Amygdala (tissue), 56 donors: ENCODE measurements at places on chromosomes 6 and 20.

DNA sequence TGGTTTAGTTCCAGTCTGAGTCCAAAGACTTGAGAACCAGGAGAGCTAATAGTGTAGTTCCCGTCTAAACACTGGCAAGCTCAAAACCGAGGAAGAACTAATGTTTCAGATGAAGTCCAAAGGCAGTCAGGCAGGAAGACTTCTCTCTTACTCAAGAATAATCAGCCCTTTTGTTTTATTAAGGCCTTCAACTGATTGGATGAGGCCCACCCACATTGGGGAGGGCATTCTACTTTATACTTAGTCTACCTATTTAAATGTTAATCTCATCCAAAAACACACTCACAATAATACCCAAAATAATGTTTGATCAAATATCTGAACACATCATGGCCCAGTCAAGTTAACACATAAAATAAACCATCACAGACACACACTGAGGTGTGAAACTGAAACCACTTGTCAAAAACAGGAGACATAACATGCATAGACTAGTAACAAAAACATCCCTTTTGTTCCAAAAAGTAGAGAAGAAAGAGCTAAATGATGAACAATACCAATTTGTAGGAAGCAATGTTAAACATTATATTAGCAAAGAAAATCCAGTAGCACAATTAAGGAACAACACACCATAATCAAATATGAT, 50.2 kb upstream of the SENP6 start:
- DNase-seq = no peak

DNA sequence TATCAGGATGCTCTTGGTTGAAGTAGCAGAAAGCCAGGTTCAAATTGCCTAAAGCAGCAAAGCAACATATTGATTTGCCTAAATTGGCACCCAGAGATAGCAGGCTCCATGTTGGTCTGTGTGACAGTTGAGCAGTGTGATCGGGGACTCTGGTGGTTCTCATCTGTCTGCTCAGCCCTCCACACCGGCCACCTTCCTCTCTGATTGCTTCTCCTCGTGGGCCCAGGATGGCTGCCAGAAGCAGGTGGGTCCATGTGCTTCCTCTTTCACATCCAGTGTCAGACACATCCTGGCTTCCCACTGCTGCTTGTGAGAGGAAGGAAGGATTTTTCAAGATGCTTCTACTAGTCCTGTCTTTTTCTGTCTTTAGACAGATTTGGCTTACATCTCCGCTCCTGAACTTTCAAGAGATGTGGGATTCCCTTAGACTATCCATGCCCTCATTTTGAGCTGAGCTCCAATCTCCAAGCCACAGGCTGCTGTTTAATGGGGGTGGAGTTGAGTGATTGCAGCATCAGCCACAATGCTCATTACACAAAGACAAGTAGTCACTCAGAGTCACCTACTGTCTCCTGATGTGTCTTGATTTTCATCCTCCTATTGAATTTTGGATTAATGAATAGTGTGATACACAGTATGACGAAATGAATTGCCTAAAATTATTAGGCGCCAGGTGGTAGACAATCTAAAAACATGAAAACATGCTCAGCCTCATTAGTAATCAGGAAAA, 122.2 kb downstream of the ZDHHC14 start:
- DNase-seq = no peak

- DNase-seq = no peak
These were observed 365.1 kb upstream of the SOX4 start for GRCh38 chr6:21228411-21228810.

DNA sequence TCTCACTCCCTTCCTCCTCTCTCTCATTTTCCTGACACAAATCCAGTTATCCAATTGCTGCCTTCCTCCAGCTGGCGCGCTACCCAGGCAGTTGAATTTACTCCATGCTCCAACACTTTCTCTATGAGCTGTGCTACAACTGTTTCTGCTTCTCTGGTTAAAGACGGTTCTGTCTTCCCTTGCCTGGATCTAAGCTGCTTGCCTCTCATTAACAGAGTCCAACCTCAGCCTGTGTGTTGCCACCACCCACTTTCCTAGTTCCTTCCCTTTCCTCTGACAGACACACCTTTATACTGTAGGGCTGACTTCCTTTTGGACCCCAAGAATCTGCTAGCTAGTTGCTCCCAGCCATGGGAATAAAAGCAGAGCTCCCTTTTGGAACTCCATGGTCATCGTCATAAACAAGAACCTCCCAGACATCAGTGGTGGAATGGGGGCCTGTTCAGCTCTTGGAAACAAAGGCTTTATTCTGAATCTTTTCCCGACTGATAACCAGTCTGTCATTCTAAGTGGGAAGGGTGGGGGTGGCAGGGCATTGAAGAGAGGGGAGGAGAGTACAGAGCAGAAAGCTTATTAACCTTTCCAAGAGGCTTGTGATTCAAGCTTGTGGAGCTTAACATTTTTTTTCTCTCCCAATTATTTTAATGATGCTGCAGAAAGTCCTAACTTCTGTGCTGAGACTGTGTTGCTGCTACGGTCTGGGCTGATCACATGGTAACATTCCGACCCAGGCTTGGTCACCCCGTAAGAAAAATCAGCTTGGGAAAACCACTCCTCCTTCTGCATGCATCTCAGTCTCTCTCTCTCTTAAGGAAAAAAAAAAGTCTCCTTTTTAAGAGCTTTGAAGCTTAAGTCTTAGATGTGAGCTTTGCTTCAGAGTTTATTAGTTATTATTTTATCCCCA, 31.3 kb upstream of the BMP2 start:
- DNase-seq = no peak

GRCh38 chr20:14566505-14566904, 229.1 kb upstream of the FLRT3 start:
- DNase-seq = no peak

- no peak for DNase-seq
These were observed 477.2 kb upstream of the SULF2 start for GRCh38 chr20:48262466-48262865.
